Lung (tissue), 17 donors: ENCODE measurements at places on chromosomes 1 and 21. TPM values are rescaled to one million over a fixed set of nuclear protein-coding genes. Genes with fewer than 3 reads are reported as not detected.

DNA sequence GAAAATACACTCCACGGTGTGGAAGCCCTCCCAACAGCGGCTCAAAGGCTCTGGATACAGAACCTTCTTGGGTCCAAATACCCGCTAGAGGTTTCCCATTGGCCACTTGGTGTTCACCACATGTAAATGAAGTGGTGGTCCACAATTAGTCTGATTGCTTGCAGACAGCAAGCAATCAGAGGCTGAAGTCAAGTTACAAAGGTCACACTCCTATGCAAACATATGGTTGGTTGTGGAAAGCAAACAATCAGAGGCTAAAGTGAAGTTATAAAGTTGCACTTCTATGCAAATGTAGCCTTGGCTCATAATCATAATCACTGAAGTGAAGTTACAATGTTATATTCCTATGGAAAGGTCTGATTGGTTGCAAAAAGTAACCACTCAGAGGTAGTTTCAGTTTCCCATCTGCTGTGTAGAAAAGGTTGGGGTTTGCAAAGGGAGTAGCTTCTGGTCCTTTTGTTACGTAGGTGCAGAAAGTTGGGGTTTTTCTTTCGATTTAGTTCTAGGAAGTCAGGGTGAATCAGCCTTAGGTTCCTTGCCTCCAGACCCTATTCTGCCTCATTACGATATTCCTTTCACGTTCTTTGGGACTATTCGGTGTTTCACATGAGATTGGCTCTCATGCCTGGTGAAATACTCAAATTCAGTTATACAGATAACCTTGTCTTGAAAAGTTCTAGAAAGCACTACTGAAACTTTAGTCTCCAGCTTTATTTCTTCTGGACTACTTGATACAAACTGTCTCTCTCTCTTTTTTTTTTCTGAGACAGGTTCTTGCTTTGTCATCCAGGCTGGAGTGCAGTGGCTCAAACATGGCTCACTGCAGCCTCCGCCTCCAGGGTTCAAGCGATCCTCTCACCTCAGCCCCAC, 36.7 kb upstream of the MTF2 start:
- DNase-seq, result no peak
- H3K4me1 ChIP-seq, result no peaks in the 10 kb centered on the region
- H3K27ac ChIP-seq, result no peak overlapping the region
- no peaks in the 10 kb centered on the region for H3K27me3 ChIP-seq
- H3K4me3 ChIP-seq, result no peak overlapping the region

DNA sequence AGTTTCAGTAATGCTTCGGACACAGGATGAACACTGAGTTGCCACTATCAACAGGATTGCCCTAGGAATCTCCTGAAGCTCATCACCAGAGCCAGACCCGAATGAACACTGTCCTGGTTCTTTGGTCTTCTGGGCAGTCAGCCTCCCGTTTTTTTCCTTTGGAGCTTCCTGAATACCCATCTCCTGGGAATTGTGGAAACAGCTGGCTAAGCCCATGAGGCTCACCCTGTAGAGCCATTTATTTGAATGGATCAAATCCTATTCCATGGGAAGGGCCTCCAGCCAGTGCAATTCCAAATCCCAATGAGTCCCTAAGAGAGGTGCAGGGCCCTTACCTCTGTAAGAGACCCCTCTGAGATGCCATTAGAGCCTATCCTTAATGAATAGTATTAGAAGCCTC, 5.9 kb downstream of the RCSD1 start:
- no peaks in the 10 kb centered on the region for H3K27me3 ChIP-seq
- H3K4me1 ChIP-seq, result no peaks in the 10 kb centered on the region
- H3K36me3 ChIP-seq, result peaks cover 5% of the 10 kb centered on the region
- no peak overlapping the region for H3K27ac ChIP-seq
- no peak overlapping the region for H3K4me3 ChIP-seq

GRCh38 chr21:31442339-31442738, 98.3 kb upstream of the TIAM1 start:
- H3K27ac ChIP-seq, result no peak overlapping the region
- no peaks in the 10 kb centered on the region for H3K27me3 ChIP-seq
- H3K36me3 ChIP-seq, result peaks cover 4% of the 10 kb centered on the region
- no peak overlapping the region for H3K4me3 ChIP-seq

DNA sequence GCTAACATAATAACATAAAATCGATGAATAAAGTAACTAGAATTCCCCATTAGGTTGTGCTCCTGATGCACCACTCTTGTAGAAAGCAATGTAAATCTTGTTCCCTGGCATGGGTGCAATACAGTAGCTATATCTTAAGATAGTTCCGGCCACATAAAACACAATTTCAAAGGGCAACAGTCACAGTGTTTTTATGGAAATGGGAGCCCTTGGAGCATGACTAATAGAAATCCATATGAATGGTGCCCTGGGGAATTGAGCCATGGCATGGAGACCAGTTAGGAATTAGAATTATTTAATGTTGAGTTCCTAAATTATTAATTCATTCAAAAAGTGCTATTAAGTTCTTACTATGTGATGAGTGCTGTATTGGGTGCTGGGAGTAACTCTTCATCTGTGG, 118.7 kb downstream of the KCNK2 start:
- H3K27me3 ChIP-seq, result no peaks in the 10 kb centered on the region
- no peaks in the 10 kb centered on the region for H3K36me3 ChIP-seq
- H3K27ac ChIP-seq, result no peak overlapping the region

DNA sequence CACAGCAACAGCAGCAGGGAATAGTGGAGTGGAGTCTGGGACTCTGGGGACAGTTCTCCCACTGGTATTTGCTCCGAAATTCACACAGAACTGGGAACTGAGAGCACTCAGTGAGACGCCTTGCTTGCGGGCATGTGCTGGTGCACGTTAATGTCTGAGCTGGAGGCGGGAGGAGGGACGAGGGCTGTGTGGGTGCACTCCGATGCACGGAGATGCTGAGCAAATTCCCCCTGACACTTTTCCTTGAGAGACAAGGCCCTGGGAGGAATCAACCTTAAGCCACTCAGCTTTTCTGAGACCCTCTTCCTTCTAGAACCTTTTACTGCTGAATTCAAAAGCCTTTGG, 2.8 kb downstream of the RGS8 start:
- no peak overlapping the region for H3K27ac ChIP-seq
- no peak for DNase-seq
- peaks cover 16% of the 10 kb centered on the region for H3K27me3 ChIP-seq
- no peak overlapping the region for H3K4me3 ChIP-seq
- no peaks in the 10 kb centered on the region for H3K4me1 ChIP-seq

DNA sequence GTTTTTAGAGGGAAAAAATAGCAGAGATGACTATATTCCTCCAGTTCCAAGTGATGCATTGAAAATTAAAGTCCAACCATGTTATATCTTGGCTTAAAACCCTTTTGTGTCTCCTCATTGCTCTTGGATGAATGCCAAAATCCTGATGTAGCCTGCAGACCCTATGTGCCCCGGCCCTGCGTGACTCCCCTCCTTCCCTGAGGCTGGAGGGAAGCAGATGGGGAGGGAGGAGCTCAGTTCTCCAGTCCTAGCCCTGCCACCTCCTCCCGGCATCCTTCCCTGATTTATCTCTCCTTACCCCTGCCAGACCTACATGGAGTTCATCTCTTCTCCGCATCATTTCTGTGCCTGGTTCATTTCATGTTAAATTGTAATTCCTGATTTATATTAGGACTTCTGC, 397.4 kb downstream of the PTPRU start:
- H3K4me1 ChIP-seq, result peaks cover 9% of the 10 kb centered on the region
- no peak overlapping the region for H3K27ac ChIP-seq
- no peak overlapping the region for H3K4me3 ChIP-seq
- no peaks in the 10 kb centered on the region for H3K27me3 ChIP-seq

DNA sequence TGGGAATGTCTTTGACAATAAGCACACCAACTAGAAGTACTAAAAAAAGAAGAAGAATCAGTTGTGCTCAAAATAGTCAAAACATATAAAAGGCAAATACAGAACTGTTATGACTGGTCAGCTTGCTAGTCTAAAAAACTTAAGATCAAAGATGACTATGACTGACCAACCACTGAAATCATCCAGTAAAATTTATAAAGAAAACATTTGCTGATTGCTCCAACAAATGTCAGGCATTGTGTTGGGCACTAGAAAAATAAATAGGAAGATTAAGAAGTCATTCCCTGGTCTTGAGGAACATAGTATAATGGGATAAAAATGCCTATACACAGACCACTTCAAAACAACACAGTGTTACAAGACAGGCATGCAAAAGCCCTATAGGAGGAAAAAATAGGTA, 9.3 kb upstream of the ANGPTL3 start:
- H3K4me1 ChIP-seq, result no peaks in the 10 kb centered on the region
- H3K27ac ChIP-seq, result no peak overlapping the region
- no peak overlapping the region for H3K4me3 ChIP-seq
- peaks cover 9% of the 10 kb centered on the region for H3K36me3 ChIP-seq

GRCh38 chr21:33027401-33028286, 1.9 kb downstream of the OLIG2 start:
- no peak overlapping the region for H3K27ac ChIP-seq
- DNase-seq, result no peak
- no peaks in the 10 kb centered on the region for H3K4me1 ChIP-seq

DNA sequence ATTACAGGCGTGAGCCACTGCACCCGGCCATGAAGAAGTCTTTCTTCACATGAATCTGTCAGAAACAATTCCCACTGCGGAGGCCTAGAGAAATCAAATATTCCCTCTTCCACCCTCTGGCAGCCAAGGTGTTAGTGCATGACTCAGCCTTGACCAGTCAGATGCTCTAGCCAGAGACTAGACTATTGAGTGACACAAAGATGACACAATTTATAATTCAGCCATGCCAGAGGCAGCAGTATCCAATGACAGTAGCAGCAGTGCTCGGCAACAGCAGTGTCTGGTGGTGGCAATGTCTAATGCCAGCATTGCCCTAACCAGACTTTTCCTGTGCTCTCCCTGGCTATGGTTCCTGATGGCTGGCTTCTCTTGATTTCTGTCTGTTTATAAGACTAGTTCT, 8.7 kb downstream of the CTXND2 start:
- DNase-seq, result no peak
- no peaks in the 10 kb centered on the region for H3K36me3 ChIP-seq
- no peak overlapping the region for H3K27ac ChIP-seq
- no peaks in the 10 kb centered on the region for H3K4me1 ChIP-seq

DNA sequence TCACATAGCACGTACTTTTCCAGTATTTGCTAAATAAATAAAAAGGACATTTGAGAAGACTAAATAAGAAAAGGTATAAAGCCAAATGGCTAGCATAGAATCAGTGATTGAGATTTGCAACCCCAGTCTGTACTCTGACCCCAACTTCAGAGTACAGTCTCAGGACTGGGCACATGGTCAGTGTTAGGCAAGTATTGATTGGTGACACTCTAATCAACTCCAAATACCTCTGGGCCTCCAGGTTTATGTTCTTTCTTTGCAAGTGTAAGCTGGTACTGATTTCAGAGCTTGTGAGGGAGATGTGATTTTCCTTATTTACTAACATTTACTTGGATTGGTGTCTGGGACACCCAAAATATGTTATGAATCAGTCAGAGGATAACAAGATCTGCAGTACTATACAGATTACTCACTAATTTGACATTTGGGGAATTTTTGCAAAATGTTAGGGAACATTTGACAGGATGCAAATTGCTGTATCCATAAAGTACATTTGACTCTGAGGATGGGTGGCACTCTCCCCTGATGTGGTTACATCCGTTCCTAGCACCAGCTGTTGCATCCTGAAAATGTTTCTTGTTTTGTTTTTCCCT, 34.2 kb downstream of the LMO4 start:
- H3K27ac ChIP-seq, result no peak overlapping the region
- H3K27me3 ChIP-seq, result no peaks in the 10 kb centered on the region

GRCh38 chr1:8681911-8682310, 135.5 kb downstream of the RERE start:
- no peaks in the 10 kb centered on the region for H3K36me3 ChIP-seq
- H3K27me3 ChIP-seq, result no peaks in the 10 kb centered on the region
- no peak overlapping the region for H3K4me3 ChIP-seq
- DNase-seq, result no peak
- H3K4me1 ChIP-seq, result peaks cover 16% of the 10 kb centered on the region

- H3K27ac ChIP-seq, result no peak overlapping the region
- no peaks in the 10 kb centered on the region for H3K4me1 ChIP-seq
- H3K27me3 ChIP-seq, result peaks cover 3% of the 10 kb centered on the region
- peak; percentile 40 for DNase-seq
- H3K36me3 ChIP-seq, result no peaks in the 10 kb centered on the region
Observed at GRCh38 chr1:44543064-44543744, 131.1 kb downstream of the TMEM53 start.

- peak overlapping the region; percentile 77 for H3K27ac ChIP-seq
- no peaks in the 10 kb centered on the region for H3K27me3 ChIP-seq
- no peaks in the 10 kb centered on the region for H3K36me3 ChIP-seq
- DNase-seq, result peak; percentile 75
- H3K4me1 ChIP-seq, result peaks cover 10% of the 10 kb centered on the region
- no peak overlapping the region for H3K4me3 ChIP-seq
Observed at GRCh38 chr1:66339944-66340343, 194.0 kb upstream of the SGIP1 start.

DNA sequence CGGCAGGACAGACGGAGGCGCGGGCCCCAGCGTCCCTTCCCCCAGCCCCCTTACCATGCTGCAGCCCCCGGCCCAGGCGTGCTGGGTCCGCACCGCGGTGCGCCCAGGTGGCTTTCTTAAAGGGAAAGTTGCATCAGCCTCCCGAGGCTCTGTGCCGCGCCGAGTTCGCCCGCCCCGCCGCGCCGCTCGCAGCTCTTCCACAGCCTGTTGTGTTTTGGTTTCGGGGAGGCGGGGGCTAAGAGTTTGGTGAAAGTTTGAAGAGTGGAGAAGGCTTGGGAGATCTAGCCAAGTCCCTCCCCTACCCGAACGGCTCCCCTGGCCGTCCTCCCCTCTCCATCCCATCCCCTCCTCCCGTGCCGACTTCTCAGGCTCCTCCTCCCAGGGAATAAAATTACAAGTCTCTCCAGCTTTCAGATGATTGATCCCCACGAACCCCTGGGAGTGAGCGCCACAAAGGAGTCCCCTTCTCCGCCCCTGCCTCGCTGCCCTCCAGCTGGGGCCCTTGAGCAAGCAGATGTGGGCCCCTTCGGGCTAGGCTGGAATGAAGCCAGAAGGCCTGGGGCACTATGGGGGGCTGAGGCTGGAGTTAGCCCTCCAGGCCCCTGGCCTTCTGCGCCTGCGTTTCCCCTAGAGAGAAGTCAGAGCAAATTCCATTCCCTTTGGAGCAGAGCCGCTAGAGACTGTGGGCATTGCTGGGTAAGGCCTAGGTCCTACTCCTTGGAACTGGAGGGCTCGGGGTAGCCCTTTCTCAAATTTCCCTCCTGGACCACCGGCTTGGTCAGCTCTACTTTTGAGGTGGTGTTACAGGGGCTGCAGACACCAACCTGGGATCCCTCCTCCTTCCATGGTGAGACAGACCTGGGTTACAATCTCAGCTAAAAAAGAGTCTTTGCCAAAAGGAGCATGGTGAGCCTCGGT, at the start of gene SLC6A9:
Gene SLC6A9, minus strand, starts transcription at position 211 of the 918 bp plus-strand sequence. CDS start 7,185 bp downstream, outside the sequence.
- peak within 1 kb of the TSS; percentile 60 for H3K27ac ChIP-seq
- DNase-seq, result peak; percentile 96
- H3K36me3 ChIP-seq, result no peaks in the 10 kb centered on the region
- H3K4me1 ChIP-seq, result no peaks in the 10 kb centered on the region
- H3K4me3 ChIP-seq, result peak within 1 kb of the TSS; percentile 69

Gene TNNI3K
- not detected for total RNA-seq

Gene CCSAP
- total RNA-seq, result 11.1 TPM

Gene DDAH1
- total RNA-seq, result 48.3 TPM

Gene SRGAP2C
- 18.7 TPM for total RNA-seq
